ENCODE measurements at places on chromosomes 3 and 15.

DNA sequence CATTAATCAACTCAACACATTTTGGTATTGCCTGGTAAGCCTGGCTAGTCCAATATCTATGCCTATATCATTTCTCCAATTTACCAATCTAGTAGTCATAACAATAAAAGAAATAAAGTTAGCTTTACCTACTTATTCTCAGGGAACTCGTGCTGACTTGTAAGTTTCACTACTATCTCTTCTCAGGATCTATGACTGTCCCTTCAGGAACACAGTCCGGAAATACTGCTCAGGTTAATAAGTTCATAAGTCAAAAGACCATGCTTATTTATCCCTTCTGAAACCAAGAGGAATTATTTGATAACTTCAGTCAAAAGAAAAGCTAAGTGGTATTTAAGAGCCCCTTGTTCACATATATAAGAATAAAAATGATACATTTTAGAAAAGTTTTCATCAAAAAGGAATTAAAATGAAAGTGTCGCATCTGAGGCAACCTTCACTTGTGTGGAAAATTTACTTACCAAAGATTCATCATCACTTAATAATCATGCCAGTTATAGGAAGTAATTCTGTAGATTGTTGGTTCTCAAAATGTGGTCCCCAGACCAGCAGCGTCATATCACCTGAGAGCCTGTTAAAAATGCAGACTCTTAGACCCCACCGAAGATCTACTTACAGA, 15.5 kb upstream of the THRB start:
- DNase-seq: no peak

- no peak for DNase-seq
Observed at GRCh38 chr15:62894322-62895085, 148.0 kb upstream of the TPM1 start.

- no peak for DNase-seq
Observed at GRCh38 chr15:71559098-71559497, 251.3 kb upstream of the NR2E3 start.

DNA sequence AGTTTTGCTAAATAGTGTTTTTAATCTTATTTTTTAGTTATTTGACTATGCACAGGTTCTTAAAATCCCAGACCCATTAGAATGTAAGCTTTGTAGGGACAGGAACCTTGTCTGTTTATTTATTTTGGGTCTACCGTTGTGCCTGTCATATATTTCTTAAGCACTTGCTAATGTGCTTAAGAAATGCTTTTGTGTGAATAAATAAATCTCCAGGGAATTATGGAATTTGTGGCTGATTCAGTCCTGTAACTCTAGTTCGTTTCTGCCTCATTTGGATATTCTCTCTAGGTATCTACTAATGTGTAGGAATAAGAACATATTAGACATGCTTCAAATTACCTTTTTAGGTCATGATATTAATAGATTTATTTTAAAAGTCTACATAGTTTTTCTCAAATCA, 161.6 kb downstream of the LPP start:
- DNase-seq: no peak

DNA sequence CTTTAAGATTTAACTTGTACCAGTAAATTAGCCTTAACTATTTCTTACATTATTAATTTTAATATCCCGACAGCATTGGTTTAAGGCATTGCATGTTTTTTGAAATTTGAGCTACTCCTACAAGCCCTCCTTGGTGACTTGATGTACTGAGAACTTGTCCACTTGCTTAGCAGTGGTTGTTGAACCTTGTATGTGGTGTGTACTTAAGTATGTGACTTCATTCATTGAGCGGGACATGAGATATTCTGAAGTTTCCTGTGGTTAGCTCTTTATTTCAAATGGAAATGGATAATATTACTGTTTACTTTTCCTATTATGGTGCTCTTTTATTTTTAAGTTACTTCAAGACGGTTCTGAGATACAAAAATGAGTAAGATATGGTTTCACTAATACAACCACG, 3.6 kb upstream of the COL6A5 start:
- DNase-seq: no peak

DNA sequence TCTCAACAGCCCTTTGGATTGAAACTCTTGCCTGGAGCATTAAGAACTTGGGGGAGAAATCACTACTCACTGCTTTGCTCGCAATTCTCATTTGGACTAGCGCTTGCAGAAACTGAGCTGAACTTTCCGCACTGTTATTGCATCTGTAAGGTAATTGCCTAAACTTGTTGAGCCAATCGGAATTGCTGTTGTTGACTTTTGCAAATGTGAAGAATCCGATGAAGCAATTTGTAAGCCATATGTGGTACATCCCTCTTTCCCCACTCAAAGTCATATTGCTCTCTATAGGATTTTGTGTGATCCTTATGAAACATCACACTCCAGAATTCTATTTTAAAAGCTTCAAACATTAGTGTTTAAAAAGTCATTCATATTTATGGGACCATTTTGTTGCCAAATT, 191.7 kb upstream of the GBE1 start:
- no peak for DNase-seq

DNA sequence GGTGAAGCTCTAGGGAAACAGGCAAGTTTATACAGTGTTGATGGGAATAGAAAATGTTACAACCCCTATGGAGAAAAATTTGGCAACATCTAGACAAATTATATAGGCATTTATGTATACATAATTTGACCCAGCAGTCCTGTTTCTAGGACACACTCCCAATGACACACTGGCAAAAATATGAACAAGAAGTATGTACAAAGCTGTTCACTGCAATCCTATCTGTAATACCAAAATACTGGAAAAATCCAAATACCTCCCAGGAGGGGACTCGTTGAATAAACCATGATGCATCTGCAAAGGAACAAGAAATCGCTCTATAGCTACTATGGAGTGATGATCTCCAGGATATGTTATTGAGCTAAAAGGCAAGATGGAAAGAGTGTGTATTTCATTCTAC, 8.5 kb downstream of the BFSP2 start:
- no peak for DNase-seq

DNA sequence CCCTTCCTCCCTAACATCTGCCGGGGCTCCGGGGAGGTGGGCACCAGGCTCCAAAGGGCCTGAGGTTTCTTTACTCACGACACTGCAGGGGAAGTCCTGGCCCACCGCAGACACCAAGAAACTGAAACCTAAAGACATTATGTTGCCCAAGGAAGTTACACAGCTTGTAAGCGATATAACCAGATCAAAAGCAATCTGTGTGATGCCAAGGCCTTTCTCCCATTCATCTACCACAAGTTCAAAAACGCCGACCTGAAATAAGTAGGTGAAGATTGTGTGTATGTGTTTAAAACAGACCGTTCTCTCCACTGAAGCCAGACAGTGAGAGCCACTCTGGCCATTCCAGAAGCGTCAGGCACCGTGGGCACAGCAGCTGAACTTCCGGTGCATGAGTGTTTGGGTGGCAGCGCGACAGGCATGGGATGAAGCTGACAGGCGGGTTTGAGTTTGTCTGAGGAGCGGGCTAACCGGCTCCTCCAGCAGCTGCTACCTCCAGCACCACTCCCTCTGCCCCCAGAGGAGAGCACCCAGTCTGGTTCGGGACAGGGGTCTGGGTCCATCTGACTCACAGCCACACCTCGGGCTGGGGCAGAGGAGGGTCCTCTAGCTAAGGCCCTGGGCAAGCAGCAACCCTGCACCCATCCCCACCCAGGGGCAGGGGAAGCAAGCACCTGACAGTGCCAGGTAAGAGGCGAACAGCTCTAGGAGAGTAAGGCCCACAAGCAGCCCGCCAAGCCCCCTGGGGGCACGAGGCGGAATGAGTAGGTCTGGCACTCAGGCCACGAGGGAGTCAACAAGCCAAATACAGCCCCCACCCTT, 1.3 kb downstream of the TNK2 start:
- DNase-seq: peak; percentile 63

GRCh38 chr3:29406291-29406832, 125.5 kb downstream of the RBMS3 start:
- DNase-seq: no peak
